HTR-8/SVneo (cell line): ENCODE measurements at places on chromosomes 7 and 10.

DNA sequence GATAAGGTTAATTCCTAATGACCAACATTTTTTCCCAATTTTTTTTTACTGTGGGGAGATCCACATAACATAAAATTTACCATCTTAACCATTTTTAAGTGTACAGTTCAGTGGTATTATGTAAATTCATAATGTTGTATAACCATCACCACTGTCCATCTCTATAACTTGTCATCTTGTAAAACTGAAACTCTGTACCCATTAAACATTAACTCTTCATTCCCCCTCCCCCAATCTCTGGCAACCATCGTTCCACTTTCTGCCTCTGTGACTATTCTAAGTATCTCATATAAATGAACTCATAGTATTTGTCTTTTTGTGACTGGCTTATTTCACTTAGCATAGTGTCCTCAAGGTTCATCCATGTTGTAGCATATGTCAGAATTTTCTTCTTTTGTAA is 46.0 kb upstream of the HPS1 start:
- no peak for DNase-seq

DNA sequence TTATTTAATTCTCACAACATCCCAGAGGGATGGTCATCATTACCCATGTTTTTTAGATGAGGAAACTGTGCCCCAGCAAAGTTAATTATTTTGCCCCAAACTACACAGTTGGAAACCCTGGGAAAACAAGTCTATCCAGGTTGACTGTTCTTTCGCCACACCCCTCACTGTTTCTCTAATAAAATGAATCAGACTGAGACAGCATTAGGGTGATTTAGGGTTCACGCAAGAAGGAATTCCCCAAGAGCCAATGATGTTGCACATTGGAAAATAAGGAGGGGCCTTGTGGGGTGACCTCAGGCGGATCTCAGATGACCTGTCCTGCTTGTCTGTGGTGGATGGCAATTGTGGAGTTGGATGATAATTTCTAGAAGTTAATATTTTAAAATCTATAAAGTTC is 135.7 kb upstream of the TBX20 start:
- no peak for DNase-seq

DNA sequence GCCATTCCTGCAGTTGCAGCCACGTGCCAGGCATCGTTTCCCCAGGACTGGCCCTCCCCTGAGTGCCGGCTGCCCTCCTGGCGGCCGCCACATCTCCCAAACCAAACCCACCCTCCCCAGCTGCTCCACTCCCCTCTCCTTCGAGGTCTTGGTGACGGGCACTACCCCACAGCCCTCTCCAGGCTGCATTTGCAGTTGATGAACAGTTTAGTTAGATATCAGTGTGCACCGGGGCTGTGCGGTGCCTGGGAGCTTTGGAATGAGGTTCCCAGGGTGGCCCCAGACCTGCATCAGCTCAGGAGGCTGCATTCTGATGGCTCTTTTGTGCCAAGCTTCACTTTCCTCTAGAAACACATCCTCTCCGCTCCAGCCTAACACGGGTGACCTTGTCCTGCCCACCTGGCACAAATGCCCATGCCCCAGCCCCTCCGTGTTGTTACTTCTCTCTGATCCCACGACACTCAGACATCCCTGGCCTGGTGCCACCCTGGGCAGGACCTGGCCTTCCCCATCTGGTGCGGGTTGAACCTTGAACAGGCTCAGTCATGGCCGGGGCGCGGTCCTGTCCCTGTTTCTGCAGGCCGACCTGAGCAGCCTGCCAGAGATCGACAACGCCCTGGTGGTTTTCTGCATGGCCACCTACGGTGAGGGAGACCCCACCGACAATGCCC is 14.5 kb downstream of the TMEM120A start:
- no peak for DNase-seq

DNA sequence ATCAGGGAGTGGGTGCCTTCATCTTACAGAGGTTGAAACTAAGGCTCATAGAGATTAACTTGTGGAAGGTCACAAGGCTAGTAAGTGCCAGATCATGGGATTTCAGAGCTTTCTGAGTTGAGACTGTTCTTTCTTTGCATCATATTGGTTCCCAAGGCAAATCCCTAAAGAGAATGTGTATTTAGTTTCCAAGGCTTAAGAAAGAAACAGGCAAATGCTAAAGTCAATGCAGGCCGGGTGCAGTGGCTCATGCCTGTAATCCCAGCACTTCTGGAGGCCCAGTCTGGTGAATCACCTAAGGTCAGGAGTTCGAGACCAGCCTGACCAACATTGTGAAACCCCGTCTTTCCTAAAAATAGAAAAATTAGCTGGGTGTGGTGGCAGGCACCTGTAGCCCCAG is 19.8 kb downstream of the CDK1 start:
- DNase-seq: no peak

- DNase-seq: no peak
Observed at GRCh38 chr10:132985546-132985900, 43.2 kb upstream of the CFAP46 start.

DNA sequence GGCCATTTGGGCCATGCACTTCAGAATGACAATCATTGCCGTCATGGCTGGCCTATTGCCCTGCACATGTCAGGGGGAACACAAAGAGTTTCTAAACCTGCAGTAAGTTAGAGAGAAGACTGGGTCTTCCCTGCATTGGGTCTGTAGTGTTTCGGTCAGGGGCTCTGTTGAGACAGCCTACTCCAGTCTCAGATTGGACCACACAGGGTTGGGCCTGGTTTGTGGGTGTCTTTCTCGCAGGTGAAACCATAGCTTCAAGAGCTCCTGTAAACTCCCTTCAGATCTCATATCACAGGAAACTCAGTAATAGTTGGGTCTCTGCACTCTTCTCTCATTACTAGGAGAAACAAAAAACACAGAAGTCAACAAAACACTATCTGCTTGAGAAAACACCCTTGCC is 7.3 kb upstream of the TARP start:
- DNase-seq: no peak

DNA sequence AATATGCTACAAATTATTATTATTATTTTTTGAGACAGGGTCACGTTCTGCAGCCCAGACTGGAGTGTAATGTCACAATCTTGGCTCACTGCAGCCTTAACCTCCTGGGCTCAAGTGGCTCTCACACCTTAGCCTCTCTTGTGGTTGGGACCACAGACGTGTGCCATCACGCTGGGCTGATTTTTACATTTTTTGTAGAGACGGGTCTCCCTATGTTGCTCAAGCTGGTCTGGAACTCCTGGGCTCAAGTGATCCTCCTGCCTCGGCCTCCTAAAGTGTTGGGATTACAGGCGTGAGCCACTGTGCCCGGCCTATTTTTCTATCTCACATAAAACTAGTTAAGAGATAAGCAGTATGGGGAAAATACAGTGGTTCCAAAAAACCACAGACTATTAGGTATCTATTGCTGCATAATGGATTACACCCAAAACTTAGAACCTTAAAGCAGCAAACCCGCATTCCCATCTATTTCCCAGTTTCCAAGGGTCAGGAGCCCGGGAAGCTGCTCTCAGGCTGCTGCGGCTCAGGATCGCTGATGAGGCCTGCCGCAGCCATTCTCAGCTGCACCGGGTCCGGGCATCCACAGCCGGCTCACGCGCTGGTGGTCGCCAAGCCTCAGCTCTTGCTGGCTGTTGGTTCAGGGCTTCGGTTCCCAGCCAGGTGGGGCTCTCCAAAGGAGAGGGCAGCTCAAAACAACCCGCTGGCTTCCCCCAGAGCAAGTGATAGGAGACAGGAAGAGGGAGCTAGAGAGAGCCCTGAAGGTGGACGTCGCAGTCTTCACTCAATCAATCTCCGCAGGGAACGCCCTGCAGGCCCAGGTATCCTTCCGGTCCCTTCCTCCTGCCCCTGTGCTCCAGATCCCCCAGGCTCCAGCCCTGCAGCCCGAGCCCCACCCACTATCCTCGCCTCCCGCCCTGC is 128.2 kb downstream of the UBE2H start:
- peak; percentile 68 for DNase-seq

- no peak for DNase-seq
Observed at GRCh38 chr10:132395704-132396493, 1.1 kb upstream of the PWWP2B start.

GRCh38 chr10:23869548-23869947 is 339.4 kb upstream of the KIAA1217 start:
- DNase-seq: no peak

GRCh38 chr7:108202743-108203142 is 72.6 kb upstream of the LAMB4 start:
- no peak for DNase-seq

- no peak for DNase-seq
Observed at GRCh38 chr10:98389398-98389797, 25.6 kb downstream of the PYROXD2 start.

GRCh38 chr10:119502618-119503155 is 39.8 kb downstream of the RGS10 start:
- DNase-seq: no peak

DNA sequence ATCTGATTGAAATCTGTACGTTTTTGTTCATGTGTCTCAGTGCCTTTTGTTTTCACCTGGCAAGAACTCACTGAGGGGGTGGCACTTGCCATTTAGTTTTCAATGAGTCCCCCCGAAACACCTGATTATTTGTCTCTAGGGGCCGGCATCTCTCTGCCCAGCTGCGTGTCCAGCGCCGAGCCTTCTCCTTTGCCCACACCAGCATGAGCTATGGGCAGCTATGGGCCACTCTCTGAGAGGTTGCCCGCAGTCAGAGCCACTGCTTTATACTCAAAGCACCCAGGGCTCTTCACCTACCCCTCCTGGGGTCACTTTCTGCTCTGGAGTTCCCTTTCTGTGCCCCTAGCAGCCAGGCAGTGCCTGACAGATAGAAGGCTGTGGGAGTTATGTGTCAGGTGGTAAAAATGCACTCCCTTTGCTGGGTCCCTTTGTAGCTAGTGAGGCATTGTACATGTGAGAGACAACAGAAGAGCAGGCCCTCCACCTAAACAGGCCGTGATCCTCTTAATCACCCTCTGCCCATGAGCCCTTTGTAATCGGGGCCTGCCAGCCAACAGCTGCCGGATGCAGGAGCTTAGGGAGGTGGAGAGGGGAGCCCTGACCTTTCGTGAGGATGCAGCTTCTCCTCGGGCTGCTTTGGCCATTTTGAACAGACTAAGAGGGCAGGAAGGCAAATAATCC is 133.1 kb upstream of the NPS start:
- DNase-seq: no peak

- no peak for DNase-seq
Observed at GRCh38 chr10:106576534-106576933, 588.0 kb downstream of the SORCS1 start.

DNA sequence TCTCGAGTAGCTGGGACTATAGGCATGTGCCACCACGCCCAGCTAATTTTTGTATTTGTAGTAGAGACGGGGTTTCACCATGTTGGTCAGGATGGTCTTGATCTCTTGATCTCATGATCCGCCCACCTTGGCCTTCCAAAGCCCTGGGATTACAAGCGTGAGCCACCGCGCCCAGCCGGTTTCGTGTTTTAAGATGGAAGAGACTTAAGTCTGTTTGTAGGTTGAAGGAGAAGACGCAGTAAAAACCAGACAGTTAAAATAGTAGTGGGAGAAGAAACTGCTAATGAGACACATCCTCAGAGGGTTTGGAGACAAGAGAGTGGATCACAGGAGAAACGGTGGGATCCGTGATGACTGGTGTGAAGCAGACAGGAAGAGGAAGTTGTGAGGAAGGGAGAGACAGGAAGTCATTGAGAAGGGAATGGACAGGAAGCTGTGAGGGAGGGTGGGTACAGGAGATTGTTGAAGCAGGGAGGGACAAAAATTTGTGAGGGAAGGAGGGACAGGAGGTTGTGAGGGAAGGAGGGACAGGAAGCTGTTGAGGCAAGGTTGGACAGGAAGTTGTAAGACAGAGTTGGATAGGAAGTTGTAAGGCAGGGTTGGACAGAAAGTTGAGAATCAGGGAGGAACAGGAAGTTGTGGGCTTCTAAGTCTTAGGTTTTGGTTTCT is 115.5 kb downstream of the WDFY4 start:
- no peak for DNase-seq

DNA sequence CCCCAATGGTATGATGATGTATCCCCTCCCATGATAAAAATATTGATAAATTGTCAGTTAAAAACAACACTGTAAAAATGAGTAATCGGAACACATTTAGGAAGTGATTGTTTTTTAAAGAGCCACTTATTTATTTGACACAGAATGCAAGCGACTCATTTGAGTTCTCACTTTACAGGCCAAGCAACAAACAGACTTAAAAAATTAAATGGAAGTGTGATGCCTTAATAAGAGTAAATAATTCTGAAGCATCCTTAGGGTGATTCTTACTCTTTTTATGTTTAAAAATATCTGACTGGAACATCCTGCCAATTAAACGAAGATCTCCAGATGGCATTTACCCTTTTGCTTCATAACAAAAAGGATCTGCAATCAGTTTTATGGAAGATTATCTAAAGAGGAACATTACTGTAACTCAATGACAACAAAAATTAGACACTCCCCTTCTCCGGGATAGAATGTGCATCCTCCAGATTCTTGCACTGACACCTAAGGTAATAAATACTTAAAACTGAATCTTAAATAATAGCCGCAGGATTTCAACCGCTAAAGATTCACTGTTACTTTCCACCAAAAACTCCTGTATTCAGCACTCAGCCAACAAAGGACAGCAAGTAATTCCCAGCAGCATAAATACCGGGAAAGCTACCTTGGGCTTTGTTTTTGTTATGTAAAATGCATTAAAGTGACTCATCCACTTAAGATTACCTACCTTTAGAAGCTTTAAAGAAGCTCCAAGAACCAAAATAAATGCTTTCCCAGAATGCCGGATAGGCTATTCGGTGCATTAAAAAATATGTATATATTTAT is 1.7 kb downstream of the CACNA2D1 start:
- DNase-seq: no peak

DNA sequence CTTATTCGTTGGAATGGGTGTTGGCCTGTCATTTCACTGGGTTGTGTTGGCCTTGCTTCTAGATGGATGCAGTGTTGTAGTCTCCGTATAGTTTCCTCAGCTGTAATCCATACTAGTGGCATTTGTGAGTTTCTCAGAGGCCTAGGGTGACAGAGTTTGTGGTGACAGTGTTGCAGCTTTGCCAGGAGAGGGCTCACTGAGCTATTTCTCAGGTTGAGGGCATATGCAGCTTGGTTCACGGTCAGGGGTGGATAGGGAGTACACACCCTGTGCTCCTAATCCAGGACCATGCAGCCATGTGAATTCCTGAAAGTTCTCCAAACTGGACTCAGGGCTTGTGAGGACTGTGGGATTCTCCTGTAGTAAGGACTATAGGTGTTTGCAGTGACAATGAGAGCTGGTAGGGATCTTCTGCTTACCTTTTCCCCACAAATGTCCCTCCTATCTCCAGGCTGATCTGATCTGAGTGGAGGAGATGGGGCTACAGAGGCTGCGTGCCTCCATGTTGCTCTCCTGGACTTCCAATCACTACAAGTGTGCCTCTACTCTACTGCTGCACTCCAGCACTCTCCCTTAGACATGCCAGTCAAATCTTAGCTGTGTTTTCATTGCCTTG is 229.0 kb downstream of the STK31 start:
- peak; percentile 48 for DNase-seq

GRCh38 chr7:69162326-69162725 is 435.9 kb upstream of the AUTS2 start:
- DNase-seq: no peak

- DNase-seq: no peak
Observed at GRCh38 chr10:82394122-82394521, 519.1 kb downstream of the NRG3 start.

- no peak for DNase-seq
Observed at GRCh38 chr10:68878496-68878895, 22.6 kb upstream of the DDX50 start.

- DNase-seq: no peak
Observed at GRCh38 chr7:70953796-70954195, 178.1 kb upstream of the GALNT17 start.

- no peak for DNase-seq
Observed at GRCh38 chr10:122495406-122496340, 34.3 kb downstream of the HTRA1 start.

- DNase-seq: no peak
Observed at GRCh38 chr10:86231796-86232560, 134.6 kb downstream of the GRID1 start.
